Kasumi-1 (cell line): ENCODE measurements at places on chromosomes 3 and 15.

GRCh38 chr3:170566413-170566812, 19.5 kb downstream of the SLC7A14 start:
- DNase-seq = no peak

GRCh38 chr3:95731753-95732152, 1082.6 kb upstream of the EPHA6 start:
- no peak for DNase-seq

- no peak for DNase-seq
These were observed 303.6 kb upstream of the ARPP21 start for GRCh38 chr3:35335703-35336102.

- no peak for DNase-seq
These were observed 40.1 kb downstream of the CDCP1 start for GRCh38 chr3:45105855-45106671.

DNA sequence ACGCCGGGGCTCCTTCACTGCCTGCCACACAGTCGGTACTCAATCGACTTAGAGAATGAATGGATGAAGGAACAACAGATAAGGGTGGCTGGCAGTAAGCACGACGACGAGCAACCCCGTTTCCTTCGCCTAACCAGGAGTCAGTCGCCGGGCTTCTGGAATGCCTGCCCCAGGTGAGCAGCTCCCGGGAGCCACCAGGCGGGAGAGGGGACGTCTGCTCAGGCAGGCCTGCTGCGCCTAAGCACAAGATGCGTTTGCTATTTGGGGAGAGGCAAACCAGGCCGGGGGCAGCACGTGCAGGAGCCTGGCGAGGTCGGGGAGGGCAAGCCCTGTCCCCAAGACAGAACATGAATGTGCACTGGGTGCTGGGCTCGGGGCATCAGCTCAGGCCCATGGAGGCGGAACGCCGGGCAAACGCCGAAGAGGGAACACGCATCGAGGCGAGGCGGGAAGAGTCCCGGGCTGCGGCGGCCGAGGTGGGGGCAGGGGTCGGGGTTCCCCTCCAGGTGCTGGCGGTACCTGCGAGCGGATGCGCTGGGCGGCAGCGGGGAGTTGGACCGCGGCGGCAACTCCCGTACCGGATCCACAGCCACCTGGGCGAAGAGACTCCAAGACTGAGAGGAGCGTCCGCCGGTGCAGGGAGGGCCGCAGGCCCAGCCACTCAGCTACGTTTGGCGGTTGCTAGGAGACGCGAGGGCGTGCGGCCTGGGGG, at the start of gene CFAP92:
TSS of gene CFAP92 (minus strand) at position 616 of the 712 bp plus-strand sequence. CDS start 772 bp downstream, outside the sequence.
- DNase-seq = peak; percentile 55

DNA sequence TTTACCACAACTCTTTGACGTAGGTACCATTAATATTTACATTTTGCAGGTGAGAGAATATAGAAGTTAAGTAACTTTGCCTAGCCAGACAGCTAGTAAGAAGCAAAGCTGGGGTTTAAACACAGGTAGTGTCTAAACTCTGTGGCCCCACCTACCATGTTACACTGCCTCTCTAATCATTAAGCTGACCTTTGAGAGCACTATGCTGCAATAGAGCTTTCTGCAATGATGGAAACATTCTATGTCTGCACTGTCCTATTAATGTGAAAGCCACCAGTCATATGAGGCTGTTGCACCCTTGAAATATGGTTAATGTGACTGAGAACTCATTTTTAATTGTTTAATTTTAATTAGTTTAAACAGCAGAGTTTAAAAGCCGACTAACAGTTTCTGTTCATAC, 6.3 kb upstream of the RARB start:
- DNase-seq = no peak

DNA sequence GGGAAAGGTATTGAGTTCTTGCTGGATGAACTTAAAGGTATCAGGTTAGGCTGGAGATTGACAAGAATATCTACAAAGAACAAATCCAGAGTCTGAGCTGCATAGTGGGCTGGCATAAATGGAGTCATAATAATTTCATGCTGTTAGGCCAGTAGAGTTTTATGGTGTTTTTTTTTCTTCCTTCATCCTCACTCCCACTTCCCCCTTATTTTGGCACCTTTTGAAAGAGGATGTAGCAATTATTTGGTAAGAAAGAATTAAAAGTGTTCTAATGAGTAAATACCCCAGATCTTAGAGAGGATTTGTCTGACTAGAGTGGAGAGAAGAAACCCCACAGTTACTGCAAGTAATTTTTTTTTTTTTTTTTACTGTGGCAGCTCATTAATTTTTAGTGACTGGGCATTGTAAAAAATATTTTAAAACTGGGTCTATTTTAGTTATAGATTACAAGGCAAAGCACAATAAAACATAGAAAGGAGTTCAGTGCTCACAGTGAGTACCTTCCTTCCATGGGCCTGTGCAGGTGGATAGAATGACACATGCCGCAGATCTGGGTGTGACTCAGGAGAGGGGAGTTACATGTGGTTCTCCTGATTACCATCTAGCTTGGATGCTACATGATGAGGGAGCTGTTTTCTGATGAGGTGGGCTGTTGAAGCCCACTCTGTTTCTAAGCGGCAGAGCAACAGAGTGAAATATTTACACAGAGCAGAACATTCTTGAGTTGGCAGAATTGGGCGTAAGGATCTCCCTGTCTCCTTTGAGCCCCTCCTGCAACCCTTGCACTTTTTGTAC, 5.3 kb downstream of the EDEM1 start:
- no peak for DNase-seq

DNA sequence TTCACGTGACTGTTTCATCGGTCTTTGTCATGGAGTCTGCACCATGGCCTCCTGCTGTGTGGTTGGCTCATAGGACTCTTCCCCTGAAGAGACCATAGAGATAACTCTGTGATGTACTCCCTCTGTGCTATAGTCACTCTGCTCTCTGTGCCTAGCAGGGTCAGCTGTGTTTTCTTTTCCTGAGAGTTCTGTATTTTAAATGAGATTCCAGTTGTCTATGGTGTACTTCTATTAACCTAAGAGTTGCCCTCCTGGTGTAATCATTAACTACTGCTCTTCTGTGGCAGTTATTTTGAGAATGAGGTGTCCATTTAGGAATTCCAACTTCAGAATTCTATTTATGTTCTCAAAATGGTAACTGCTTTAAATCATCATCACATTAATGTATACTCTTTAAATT, 114.5 kb upstream of the ARPP21 start:
- DNase-seq = no peak

DNA sequence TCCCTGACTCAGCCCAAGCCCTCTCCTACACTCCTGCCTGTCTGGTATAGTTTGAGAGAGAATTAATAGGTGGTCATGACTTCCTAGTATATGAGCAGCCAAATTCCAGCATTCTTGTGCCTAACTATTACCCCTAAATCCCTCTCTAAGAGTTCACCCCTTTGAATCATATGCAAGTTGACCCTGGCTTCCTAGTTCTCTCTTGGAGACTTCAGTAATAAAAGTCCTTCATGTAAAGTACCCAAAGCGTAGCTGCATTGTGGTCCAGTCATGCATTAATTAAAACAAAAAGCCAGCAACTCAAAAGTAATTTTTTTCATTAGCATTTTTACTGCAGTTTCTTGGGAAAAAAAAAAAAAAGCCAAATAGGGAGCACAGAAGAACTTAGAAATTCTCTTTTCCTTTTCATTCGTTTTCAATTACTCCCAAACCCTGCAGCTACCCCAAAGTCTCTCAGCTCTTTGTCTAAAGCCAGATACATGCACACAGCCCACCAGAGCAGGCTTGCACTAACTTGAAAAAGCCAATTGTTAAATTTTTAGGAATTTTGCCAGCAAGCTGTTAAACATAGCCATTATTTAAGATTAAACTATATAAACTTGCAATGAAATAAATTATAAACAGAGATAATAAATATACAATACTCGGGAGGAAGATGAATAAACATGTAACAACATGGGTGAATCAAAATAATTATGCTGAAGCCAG, 50.1 kb upstream of the STT3B start:
- DNase-seq = no peak

DNA sequence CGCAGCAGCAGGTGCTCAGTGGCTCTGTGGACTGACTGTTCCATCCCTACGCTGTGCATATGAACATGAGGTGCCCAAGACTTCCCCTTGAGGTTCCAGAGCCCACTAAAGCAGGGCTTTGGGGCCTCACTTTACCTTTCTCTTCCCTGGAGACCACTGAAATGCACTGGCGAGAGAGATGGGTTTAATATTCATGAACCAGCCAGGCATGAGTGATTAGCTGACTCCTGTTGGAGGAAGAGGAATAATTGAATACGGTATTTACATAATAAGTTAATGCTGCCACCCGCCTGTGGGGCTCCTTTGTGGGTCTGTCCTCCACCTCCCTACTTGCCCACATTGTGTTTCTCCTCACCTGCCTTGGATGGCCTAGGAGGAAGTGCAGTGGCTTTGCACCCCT, 263.4 kb downstream of the TLE3 start:
- no peak for DNase-seq

GRCh38 chr3:50171540-50172301, 16.6 kb downstream of the SEMA3F start:
- no peak for DNase-seq

DNA sequence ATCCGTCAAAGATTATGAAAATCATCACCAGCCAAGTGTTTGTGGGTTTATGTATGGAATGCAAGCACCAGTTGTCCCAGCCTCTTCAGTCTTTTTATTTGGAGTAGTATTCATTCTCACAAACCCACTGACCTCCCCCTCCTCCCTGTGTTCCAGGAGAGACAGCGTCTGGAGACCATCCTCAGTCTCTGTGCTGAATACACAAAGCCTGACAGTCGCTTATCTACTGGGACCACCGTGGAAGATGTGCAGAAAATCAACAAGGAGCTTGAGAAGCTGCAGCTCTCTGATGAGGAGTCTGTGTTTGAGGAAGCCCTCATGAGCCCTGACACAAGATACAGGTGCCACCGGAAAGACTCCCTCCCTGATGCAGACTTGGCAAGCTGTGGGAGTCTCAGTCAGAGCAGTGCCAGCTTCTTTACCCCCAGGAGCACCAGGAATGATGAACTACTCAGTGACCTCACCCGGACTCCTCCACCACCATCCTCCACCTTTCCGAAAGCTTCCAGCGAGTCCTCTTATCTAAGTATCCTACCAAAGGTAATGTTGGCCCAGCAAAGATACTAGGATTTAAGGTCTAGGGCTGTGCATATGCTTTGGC, 54.2 kb downstream of the PHLDB2 start:
- no peak for DNase-seq

GRCh38 chr15:25897658-25898057, 34.5 kb upstream of the ATP10A start:
- no peak for DNase-seq

- DNase-seq = no peak
These were observed 238.0 kb downstream of the SHOX2 start for GRCh38 chr3:157868196-157868595.

GRCh38 chr15:78050826-78051225, 26.7 kb downstream of the TBC1D2B start:
- DNase-seq = no peak

DNA sequence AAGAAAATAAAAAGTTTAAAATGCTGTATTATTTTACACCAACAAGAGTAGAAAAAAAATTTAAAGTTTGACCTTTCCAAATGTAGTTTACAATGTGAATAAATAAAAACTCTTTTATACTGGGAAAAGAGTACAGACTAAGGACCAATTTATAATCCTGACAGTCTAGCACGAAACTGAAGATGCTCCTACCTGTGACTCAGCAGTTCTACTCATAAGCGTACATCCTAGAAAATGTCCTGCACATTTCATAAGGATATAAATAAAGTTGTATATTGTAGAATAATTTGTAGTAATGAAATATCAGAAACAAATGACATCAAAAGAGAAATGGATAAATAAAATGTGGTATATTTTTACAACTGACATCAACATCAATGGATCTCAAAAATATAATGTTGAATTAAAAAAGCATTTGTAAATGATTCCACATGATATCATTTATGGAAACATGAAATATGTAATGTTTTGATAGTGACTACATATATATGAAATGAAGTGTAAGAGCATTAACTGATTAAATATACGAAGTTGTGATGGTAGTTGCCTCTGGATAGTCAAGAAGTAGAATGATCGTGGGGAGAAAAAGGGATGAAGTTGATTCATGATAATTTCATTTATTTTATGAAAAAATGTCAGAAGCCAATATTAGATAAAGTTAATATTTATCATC, 161.3 kb upstream of the CBLB start:
- no peak for DNase-seq

- no peak for DNase-seq
These were observed 8.0 kb downstream of the DYNC1LI1 start for GRCh38 chr3:32562640-32563039.

DNA sequence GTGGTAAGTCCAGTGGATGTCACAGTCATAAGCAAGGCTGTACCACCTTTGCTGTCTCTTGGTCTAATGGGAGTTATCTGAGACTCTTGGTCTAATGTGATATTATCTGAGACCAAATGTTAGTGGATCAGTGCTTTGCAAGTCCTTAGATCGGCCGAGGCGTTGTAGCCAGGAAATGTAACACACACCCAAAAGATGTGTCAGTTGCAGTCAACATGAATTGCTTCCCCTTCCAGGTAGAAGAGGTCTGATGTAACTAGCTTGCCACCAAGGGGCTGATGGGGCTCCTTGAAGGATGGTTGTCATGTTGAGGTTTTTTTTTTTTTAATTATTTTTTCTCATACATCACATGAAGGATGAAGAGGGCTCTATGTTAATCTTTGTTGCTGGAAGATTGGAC, 45.4 kb upstream of the RAF1 start:
- no peak for DNase-seq

DNA sequence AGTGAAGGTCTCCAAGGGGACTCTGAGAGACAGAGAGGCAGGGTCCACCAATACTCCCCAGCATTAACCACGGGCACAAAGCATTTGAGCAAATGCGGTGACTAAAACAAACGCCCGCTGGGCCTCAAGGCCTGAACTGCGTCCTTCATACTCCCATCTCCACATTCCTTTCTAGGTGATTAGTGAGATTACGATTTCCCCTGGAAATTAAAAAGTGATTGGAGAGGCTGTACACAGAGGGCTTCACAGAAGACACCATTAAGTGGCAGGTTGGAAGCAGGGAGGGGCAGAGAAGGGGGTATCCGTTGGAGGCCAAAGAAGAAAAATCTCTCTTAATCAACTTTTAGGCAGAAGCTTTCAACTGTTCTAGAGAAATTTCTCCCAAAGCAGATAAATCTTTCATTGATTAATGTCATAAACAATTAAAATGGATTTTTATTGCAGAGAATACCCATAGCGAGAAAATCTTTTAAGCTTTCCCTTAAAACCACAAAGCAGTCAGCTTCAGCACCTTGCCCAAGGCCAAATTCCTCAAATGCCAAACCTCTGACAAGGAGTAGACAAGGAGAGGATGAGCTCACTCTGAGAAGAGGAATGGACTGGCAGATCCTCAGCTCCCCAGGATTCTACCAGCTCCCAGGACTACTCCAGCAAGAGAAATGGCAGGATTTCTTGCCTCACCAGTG, 38.2 kb downstream of the MB21D2 start:
- no peak for DNase-seq
